ENCODE measurements at places on chromosomes 4 and X. TPM values are rescaled to one million over a fixed set of nuclear protein-coding genes. Genes with fewer than 3 reads are reported as not detected.

Gene HMGN5
- 0.18 TPM for total RNA-seq

Gene PLXNB3
- not detected for total RNA-seq

Gene ZXDA
- total RNA-seq = 6.3 TPM

Gene CXCL8
- not detected for total RNA-seq

Gene FAM47E
- not detected for total RNA-seq

Gene CLIC2
- total RNA-seq = 0.07 TPM

Gene IQCM
- not detected for total RNA-seq

Gene CTAG2
- total RNA-seq = not detected

Gene IL3RA
- not detected for total RNA-seq

- H3K27ac ChIP-seq = no peak overlapping the region
- DNase-seq = no peak
- H3K36me3 ChIP-seq = no peaks in the 10 kb centered on the region
Observed at GRCh38 chr4:7786040-7786439, 153.6 kb downstream of the AFAP1 start.

- no peaks in the 10 kb centered on the region for H3K4me1 ChIP-seq
- H3K36me3 ChIP-seq = no peaks in the 10 kb centered on the region
- no peak for DNase-seq
- no peak overlapping the region for H3K27ac ChIP-seq
- no peak overlapping the region for H3K4me3 ChIP-seq
- no peaks in the 10 kb centered on the region for H3K27me3 ChIP-seq
Observed at GRCh38 chr4:8352368-8353157, 83.0 kb downstream of the HTRA3 start.

DNA sequence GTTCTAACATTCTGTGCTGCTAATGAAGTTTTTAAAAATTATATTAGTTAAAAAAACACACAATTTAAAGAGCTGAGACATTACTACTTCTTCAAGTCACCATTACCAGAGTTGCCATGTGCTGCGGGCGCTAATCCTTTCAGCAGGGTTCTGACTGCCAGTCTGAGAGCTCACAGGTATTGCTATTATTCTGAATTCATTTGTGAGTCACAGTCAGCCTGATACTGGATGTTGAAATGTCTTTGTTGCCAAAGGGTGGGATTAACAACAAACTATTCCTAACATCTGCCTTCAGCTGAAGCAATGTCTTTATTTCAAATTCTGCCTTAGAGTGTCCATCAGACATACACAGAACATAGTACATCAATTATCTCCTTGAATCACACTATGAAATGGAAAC, 197.1 kb upstream of the FGF13 start:
- H3K4me3 ChIP-seq = no peak overlapping the region
- DNase-seq = no peak
- no peaks in the 10 kb centered on the region for H3K36me3 ChIP-seq
- H3K27ac ChIP-seq = no peak overlapping the region

DNA sequence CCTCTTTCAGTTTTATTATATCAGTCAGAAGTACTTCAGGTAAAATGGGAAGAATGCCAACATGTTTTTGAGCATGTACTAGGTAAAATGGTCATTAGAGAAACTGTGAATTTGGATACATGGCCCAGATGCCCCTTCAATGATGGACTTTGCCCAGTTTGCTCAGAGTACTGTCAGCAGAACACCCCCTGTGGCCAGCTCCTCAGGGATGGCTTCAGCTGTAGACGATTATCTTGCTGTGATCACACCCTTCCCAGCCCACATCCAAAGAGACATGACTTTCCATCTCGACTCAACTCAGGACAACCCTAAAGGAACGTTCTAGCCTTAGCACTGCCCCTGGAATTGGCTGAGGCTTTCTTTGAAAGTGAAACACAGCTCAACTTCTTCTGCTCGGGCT, 439.1 kb downstream of the PACRGL start:
- H3K4me3 ChIP-seq = no peak overlapping the region
- DNase-seq = no peak
- H3K27me3 ChIP-seq = no peaks in the 10 kb centered on the region
- no peaks in the 10 kb centered on the region for H3K4me1 ChIP-seq
- no peaks in the 10 kb centered on the region for H3K36me3 ChIP-seq

DNA sequence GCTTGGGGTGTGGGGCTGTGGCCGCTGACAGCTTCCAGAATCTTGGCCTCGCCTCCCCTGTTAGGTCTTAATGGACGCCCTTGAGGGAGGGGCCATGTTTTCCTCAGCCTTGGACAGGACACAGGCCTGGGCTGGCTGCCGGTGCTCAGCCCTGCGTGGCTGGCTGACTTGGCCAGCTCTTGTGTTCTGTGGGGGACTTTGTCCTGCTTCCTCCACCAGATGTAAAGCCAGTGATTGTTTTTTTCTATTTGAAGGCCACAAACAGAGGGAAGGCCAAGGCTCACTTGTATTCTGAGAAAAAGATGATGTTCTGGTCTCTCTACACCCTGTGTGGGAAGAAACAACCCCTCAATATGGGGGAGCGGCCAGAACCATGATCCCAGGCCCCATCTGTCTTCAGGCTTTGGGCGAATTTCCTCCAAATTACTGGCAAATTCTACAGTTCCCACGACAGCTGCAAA, 71.3 kb downstream of the HTRA3 start:
- H3K36me3 ChIP-seq = no peaks in the 10 kb centered on the region
- no peak overlapping the region for H3K27ac ChIP-seq
- H3K4me3 ChIP-seq = no peak overlapping the region
- H3K4me1 ChIP-seq = no peaks in the 10 kb centered on the region
- DNase-seq = no peak

DNA sequence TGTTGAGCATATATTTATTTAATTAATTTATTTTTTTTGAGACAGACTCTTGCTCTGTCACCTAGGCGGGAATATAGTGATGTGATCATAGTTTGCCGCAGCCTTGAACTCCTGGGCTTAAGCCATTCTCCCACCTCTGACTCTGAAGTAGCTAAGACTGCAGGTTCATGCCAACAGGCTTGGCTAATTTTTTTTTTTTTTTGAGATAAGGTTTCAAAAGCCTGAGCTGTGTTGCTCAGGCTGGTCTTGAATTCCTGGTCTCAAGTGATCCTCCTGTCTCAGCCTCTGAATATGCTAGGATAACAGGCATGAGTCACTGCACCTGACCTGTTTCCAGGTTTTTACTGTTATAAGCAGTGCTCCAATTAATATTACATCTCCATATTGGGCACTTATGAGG, 4.8 kb downstream of the ADD1 start:
- no peaks in the 10 kb centered on the region for H3K27me3 ChIP-seq
- peaks cover 43% of the 10 kb centered on the region for H3K4me1 ChIP-seq
- no peak for DNase-seq
- no peaks in the 10 kb centered on the region for H3K36me3 ChIP-seq
- H3K4me3 ChIP-seq = no peak overlapping the region

DNA sequence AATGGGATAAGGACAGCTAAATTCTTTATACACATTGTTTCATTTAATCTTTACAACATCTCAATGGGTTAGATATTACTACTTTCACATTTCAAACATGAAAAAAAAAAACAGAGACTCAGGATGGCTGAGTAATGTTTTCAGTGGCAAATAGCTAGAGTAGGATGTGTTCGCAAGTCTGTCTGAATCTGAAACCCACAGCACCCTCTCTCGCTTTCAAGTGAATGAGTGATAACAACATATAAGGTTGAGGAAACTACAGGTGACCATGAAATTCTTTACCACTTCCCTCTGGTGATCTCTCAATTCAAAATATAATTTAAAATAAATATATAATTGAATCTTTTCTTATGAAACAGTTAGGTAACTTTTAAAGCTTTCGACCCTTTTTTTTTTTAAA, 162.6 kb downstream of the PRR32 start:
- H3K27ac ChIP-seq = no peak overlapping the region
- H3K4me1 ChIP-seq = no peaks in the 10 kb centered on the region
- no peaks in the 10 kb centered on the region for H3K27me3 ChIP-seq

DNA sequence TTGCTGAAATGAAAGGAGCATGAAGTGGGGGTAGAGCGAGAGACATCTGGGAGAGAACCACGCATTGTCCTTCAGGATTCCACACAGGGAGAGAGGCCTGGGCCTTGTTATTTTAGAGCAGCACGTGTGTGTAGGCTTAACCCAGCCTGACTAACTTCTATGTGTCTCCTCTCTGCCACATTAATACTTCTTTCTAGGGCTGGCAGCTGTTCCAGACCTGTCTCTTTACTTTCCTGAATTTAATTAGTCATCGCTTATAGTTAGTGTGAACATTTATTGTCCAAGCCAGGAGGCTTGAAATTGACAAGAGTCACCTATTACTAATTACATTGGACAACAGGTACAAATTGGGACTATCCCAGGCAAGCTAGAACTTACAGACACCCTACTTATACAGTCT, 51.3 kb downstream of the SMAD1 start:
- no peaks in the 10 kb centered on the region for H3K27me3 ChIP-seq
- no peak overlapping the region for H3K27ac ChIP-seq
- H3K4me1 ChIP-seq = no peaks in the 10 kb centered on the region
- no peaks in the 10 kb centered on the region for H3K36me3 ChIP-seq

- no peaks in the 10 kb centered on the region for H3K27me3 ChIP-seq
- H3K27ac ChIP-seq = no peak overlapping the region
- H3K4me1 ChIP-seq = no peaks in the 10 kb centered on the region
Observed at GRCh38 chrX:1027133-1027532, 185.3 kb downstream of the CRLF2 start.

- peak overlapping the region; percentile 65 for H3K27ac ChIP-seq
- H3K4me1 ChIP-seq = peaks cover 43% of the 10 kb centered on the region
- peaks cover 11% of the 10 kb centered on the region for H3K36me3 ChIP-seq
- no peaks in the 10 kb centered on the region for H3K27me3 ChIP-seq
Observed at GRCh38 chrX:153723351-153724251, 586 bp downstream of the BCAP31 start.

DNA sequence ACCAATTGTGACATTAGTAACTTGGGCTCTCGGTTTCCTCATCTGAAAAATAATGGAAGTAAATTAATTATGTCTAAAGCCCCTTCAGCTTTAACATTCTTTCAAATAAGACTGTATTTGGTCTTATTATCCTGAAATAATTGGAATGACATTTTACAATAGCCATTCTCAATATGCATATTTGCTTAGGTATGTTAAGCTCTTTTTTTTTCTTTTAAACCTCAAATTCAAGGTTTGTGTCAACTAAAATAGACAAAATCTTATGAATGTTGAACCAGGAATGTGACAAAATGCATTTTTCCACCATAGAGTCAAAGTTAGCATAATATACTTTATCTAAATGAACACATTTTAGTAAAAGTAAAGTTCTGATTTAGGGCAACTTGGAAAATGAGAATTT, 34.4 kb upstream of the TET2 start:
- H3K36me3 ChIP-seq = no peaks in the 10 kb centered on the region
- H3K27ac ChIP-seq = no peak overlapping the region
- H3K27me3 ChIP-seq = no peaks in the 10 kb centered on the region
- H3K4me1 ChIP-seq = peaks cover 4% of the 10 kb centered on the region
- no peak overlapping the region for H3K4me3 ChIP-seq
- no peak for DNase-seq

- H3K36me3 ChIP-seq = no peaks in the 10 kb centered on the region
- no peaks in the 10 kb centered on the region for H3K27me3 ChIP-seq
- H3K27ac ChIP-seq = no peak overlapping the region
- no peaks in the 10 kb centered on the region for H3K4me1 ChIP-seq
- DNase-seq = peak; percentile 77
- no peak overlapping the region for H3K4me3 ChIP-seq
Observed at GRCh38 chrX:105190252-105190853, 30.1 kb downstream of the TEX13A start.

DNA sequence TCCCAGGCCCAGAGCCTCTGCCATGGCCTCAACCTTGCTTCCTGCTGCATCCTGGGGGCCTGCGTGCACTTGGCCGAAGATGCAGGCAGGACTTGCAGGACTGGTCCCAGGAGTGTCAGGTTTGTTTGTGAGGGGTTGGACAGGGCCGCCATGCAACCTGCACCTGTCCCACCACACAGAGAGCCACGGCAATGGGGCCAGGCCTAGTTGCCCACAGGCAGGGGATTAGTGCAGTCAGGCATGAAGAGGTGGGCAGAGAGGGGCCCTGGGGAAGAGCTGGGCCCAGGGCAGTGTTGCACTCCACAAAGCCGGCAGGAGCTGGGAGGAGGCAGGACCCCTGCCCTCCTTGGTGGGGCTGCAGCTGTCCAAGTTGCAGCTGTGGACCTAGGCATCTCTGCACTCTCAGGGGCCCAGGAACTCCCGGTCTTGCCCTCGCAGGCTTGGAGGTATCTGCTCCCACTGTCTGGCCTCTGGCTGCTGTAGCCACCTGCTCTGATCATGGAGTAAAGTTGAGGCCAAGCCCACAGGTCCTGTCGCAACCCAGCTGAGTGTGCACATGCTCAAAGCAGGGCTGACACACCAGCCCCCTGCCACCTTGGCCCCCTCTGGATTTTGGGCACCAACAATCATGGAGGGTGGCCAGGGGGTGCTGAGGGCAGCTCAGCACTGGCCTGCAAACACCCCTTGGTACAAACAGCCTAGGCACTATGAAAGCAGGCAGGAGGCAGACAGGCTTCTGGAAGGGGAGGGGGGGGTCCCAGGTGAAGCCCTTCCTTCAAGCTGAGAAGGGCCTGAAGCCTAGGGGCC, 190.4 kb upstream of the PCDH10 start:
- no peak overlapping the region for H3K4me3 ChIP-seq
- no peaks in the 10 kb centered on the region for H3K36me3 ChIP-seq
- no peaks in the 10 kb centered on the region for H3K4me1 ChIP-seq
- no peaks in the 10 kb centered on the region for H3K27me3 ChIP-seq

- H3K36me3 ChIP-seq = no peaks in the 10 kb centered on the region
- no peak for DNase-seq
- H3K27ac ChIP-seq = no peak overlapping the region
- H3K4me1 ChIP-seq = no peaks in the 10 kb centered on the region
- H3K4me3 ChIP-seq = no peak overlapping the region
- no peaks in the 10 kb centered on the region for H3K27me3 ChIP-seq
Observed at GRCh38 chrX:41240509-41240908, 93.5 kb upstream of the DDX3X start.

DNA sequence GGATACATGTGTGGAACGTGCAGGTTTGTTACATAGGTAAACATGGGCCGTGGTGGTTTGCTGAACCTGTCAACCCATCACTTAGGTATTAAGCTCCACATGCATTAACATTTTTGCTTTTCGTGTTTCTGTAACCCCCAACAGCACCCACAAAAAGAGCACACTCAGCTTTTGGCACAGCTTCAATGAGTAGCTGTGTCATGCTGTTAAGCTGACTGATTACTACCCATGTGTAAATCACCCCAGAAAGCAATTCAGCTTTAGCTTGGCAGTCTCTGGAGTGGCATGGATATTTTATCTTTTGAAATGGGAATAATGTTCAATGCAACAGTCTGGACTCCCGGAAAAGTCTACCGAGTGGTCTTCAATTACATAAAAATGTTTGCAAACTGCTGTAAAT, 734.3 kb downstream of the STIM2 start:
- DNase-seq = no peak
- no peak overlapping the region for H3K27ac ChIP-seq
- no peaks in the 10 kb centered on the region for H3K4me1 ChIP-seq

GRCh38 chr4:1715002-1715758, 3.1 kb upstream of the SLBP start:
- no peak for DNase-seq
- H3K4me1 ChIP-seq = peaks cover 63% of the 10 kb centered on the region
- H3K36me3 ChIP-seq = peaks cover 4% of the 10 kb centered on the region
- H3K27me3 ChIP-seq = no peaks in the 10 kb centered on the region

GRCh38 chrX:40265936-40266335, 168.2 kb upstream of the BCOR start:
- H3K4me1 ChIP-seq = no peaks in the 10 kb centered on the region
- no peak overlapping the region for H3K27ac ChIP-seq
- no peaks in the 10 kb centered on the region for H3K27me3 ChIP-seq
- H3K36me3 ChIP-seq = no peaks in the 10 kb centered on the region
- no peak overlapping the region for H3K4me3 ChIP-seq

- no peaks in the 10 kb centered on the region for H3K4me1 ChIP-seq
- H3K27ac ChIP-seq = no peak overlapping the region
- H3K27me3 ChIP-seq = no peaks in the 10 kb centered on the region
- no peaks in the 10 kb centered on the region for H3K36me3 ChIP-seq
Observed at GRCh38 chr4:64796581-64796980, 387.3 kb upstream of the TECRL start.

All from Karpas-422 (cell line).